Activated CD8-positive, alpha-beta T cell treated with anti-CD3 and anti-CD28 coated beads for 36 hours (primary cell): ENCODE measurements at places on chromosomes 3 and 15.

- DNase-seq: no peak
These were observed 615.6 kb upstream of the DPPA4 start for GRCh38 chr3:109952924-109953323.

DNA sequence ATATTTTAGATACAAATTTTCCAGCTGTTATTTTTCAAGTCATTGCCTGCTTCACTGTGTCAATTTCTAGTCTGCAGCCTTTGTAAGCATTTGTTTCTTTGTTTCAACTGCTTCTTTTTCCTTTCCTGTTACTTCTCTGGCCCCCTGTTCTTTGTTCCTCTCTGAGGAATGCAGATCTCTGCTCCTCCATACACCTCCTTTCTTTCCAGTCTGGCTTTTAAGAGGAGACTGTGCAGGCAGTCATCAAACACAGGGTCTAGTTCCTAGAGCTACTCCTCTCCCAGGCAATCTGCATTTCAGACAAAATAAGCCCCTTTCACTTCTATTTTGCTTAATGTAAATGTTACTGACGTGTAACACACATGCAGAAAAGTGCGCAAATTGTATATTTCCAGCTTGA is 502.9 kb downstream of the PDCD6IP start:
- no peak for DNase-seq

DNA sequence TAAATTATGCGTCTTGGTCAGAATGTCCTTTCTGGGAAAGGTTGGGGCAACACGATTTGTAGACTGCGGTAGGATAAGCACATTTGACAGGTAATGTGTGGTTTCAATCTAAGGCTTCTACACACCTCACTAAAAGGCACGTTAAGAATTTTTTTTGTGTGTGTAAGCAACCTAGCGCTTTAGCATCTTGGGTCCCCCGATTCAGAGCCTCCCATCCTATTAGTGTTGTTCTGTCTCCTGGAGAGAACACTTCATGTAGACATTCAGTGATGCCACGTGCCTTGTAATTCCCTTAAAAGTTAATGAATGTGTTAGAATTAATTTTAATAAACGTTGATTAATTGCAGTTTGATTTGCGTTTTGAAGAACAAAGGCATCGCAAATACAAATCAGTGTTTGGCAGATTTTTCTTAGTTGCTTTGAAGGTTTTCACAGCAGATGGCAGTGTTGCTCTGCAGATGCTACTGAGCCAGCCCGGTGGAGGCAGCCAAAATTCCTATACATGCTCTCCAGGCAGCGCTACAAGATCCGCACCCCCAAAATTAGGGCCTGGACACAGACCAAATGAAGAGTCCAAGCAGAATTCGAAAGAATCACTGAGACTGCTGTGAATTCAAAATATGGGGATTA is 63.5 kb downstream of the OTOL1 start:
- peak; percentile 22 for DNase-seq

DNA sequence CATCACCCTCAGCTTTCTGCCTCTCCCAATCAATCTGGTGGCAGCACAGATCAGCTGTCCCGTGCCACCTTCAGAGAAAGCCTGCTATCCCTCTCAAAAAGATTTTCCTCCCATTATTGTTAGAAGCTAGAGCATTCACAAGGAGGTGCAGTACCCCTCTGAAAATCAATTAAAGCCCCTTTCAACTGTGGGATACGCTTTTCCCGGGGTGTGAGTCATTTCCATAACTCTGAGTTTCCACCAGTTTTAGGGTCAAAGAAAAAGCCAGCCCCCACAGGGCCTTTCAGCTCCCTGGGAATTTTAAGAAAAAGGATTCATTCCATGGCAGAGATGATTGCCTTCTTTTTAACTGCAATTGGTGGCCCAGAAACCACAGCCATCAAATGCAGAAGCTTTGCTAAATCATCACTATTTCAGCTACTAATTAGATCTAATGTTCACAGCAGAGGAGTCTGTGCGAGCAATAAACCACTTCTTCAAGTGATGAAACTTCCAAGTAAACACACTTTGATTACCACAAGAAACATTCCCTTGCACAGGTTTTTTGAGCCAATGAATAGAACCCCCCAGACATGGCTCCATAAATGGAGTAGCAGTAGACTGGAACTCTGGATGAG is 270.0 kb upstream of the TPRG1 start:
- DNase-seq: no peak

- no peak for DNase-seq
These were observed 2.2 kb downstream of the WDR6 start for GRCh38 chr3:49009396-49009795.

DNA sequence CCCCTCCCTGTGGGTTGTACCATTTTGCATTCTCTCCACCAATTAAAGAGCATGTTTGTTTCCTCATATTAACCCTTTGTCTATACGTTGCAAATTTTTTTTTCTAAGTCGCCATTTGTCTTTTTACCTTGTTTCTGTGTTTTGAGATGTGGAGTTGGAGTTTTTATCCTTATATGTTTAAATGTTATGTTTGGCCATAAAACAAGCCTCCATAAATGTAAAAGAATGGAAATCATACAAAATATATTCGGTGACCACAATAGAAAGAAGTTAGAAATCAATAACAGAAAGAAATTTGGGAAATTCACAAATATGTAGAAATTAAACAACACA is 29.2 kb downstream of the LRRK1 start:
- no peak for DNase-seq

DNA sequence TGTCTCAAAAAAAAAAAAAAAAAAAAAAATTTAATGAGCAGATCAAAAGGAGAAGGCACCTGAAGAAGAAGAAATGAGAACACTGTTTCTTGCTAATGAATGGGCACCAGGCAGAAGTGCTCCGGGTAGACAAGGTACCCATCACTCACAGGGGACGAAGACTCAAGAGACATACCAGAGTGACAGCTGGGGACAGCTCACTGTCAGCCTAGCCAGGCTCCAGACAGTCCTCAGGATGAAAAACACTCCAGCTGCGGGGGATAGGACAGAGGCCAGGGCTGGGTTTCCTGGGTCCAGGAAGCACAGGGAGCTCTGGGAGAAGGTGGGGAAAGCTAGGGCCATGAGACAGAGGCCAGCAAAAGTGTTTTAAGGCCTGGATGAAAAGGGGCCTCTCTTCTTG is 48.5 kb upstream of the PARL start:
- no peak for DNase-seq

- no peak for DNase-seq
These were observed 238.8 kb upstream of the TLE3 start for GRCh38 chr15:70336425-70337009.

- DNase-seq: no peak
These were observed 799.3 kb downstream of the DIPK2A start for GRCh38 chr3:144770915-144771351.

DNA sequence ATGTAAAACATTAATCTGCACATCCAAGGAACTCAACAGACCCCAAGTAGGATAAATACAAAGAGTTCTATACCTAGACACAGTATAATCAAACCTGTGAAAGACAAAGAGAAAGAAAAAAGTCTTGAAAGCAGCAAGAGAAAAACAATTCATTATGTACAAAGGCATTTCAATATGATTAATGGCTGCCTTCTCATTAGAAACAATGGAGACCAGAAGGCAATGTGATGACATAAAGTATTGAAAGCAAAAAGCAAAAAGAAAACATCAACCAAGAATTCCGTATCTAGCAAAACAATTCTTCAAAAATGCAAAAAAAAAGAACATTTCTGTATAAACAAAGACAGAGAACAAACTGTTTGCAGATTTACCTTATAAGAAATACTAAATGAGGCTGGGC is 81.1 kb downstream of the XXYLT1 start:
- DNase-seq: no peak

GRCh38 chr15:76359152-76359551 is 22.6 kb downstream of the ISL2 start:
- no peak for DNase-seq
